ENCODE measurements at places on chromosomes 5 and 9.

DNA sequence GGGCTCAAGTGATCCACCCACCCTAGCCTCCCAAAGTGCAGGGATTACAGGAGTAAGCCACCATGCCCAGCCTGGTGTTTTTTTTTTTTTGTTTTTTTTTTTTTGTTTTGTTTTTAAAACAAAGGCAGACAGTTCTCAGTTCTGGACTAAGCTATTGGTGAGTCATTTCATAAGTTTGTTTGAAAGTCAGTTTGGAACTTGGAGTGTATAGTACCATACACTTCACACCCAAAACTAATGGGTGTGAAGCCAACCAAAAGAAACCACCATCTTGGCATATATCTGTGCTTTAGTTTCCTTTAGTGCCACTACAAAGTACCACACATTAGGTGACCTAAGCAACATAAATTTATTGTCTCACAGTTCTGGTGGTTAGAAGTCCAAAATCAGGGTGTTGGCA, 13.4 kb downstream of the MAST4 start:
- no peak for DNase-seq

GRCh38 chr5:84859056-84859455, 474.4 kb upstream of the EDIL3 start:
- no peak for DNase-seq

GRCh38 chr9:134681061-134681661, 39.6 kb downstream of the COL5A1 start:
- no peak for DNase-seq

- DNase-seq: no peak
These were observed 43.4 kb upstream of the IL17B start for GRCh38 chr5:149422366-149423048.

- DNase-seq: no peak
These were observed 18.7 kb downstream of the CRHBP start for GRCh38 chr5:76971511-76971910.
